Neural progenitor cell (in vitro differentiated cells): ENCODE measurements at places on chromosomes 6 and 20. TPM values are rescaled to one million over a fixed set of nuclear protein-coding genes. Genes with fewer than 3 reads are reported as not detected.

GRCh38 chr20:61205769-61206168, 46.3 kb upstream of the CDH4 start:
- H3K27ac ChIP-seq, result no peak overlapping the region
- H3K4me3 ChIP-seq, result no peak overlapping the region
- H3K4me1 ChIP-seq, result no peaks in the 10 kb centered on the region

Gene ABHD16B
- not detected in 2 replicates for total RNA-seq

Gene SEC63
- total RNA-seq, result 15.9 and 20.7 TPM in 2 replicates

Gene HDGFL1
- total RNA-seq, result not detected in 2 replicates

Gene LMBRD1
- 24.8 and 41.1 TPM in 2 replicates for total RNA-seq

GRCh38 chr20:63345328-63346100, 15.6 kb downstream of the CHRNA4 start:
- H3K36me3 ChIP-seq, result no peaks in the 10 kb centered on the region
- H3K4me3 ChIP-seq, result no peak overlapping the region
- H3K27ac ChIP-seq, result no peak overlapping the region

Gene TGM3
- 0.31 TPM in 1 of 2 replicates, not detected in the other for total RNA-seq

Gene TMC2
- not detected in 2 replicates for total RNA-seq

Gene LY6G6C
- total RNA-seq, result not detected in 2 replicates

Gene SLC18B1
- 4.2 and 5.1 TPM in 2 replicates for total RNA-seq

DNA sequence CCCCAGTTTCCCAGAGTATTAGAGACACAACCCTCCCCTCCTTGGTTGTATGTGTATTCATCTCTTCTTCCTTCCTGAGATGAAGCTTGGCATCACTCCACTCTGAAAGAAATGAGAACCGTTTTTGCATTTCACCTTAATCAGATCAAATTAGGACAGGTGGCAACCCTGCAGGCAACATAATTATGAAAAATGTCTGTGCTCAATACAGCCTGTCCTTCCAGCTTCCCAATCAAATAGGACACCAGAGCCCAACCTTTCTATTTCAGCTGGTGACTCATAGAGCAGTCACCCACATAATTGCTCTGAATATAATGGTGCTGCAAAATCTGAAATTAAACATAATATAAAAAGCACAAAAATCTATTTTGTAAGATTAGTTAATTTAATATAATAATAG, 310.2 kb upstream of the AGPAT4 start:
- no peaks in the 10 kb centered on the region for H3K36me3 ChIP-seq
- H3K4me3 ChIP-seq, result no peak overlapping the region
- H3K27ac ChIP-seq, result no peak overlapping the region
- H3K27me3 ChIP-seq, result no peaks in the 10 kb centered on the region

DNA sequence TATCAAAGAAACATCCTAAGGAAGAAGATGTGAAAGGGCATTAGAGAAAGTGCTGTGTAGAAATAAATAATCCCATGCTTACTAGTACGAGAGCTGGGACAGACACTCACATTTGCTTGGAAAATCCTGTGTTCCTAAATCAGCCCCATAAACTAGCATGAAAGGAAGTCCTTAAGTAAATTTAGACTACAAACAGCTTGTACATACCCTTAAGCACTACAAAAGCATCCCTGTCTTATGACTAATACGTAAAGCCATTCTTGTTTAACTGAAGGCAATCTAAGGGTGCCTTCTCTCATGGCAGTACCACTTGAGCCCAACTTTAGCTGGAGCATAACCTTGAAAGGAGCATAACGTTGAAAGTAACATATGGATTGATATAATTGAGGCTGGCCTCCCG, 15.4 kb upstream of the FOXQ1 start:
- H3K4me1 ChIP-seq, result no peaks in the 10 kb centered on the region
- DNase-seq, result no peak
- no peak overlapping the region for H3K27ac ChIP-seq
- H3K27me3 ChIP-seq, result peaks cover 7% of the 10 kb centered on the region

DNA sequence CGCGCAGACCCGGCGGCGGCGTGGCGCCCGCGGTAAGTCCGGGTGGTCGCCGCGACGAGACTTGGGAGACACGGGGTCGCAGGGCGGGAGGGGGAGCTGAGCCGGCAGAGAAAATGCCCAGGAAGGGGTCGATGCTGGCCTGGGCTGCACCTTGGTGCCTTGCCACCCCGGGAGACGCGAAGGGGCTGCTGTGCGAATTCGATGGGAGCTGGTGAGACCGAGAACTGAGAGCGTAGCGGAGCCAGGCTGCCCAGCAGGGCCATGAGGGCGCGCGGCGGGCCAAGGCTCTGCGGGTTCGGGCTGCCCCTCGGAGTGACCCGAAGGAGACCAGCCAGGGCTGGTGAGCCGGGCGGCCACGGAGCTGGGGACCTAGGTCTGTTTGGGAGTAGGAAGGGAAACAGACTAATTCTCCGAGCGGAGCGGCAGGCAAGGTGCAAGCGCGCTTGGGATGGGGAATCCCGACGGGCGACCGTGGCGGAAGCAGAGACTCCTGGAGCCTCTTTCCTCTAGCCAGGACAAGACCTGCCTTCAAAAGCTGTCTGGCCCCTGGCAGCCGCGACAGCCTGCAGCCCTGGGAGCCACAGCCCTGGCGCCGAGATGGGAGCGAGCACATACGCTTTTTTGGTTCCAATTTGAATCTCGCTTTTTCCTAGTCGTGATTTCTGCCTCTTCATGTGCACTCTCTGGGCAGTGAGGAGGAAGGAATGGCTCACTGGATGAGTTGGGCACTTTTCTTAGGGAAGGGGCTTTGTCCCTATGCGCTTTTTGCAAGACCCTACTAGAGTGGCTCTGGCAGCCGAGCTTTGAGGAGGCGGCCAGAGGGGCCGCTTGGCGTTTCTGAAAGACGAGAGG, 691 bp downstream of the SYNDIG1 start:
- peaks cover 16% of the 10 kb centered on the region for H3K4me1 ChIP-seq
- DNase-seq, result peak; percentile 59
- peaks cover 49% of the 10 kb centered on the region for H3K27me3 ChIP-seq
- H3K36me3 ChIP-seq, result no peaks in the 10 kb centered on the region
- peak overlapping the region; percentile 90 for H3K4me3 ChIP-seq

Gene SEMG1
- not detected in 2 replicates for total RNA-seq

GRCh38 chr20:43189554-43190331, at the start of gene PTPRT:
TSS of gene PTPRT (minus strand) at chr20:43189906. CDS start at chr20:43189733, 173 bp downstream.
- no peak within 1 kb of the TSS for H3K27ac ChIP-seq
- peak; percentile 70 for DNase-seq
- peak within 1 kb of the TSS; percentile 55 for H3K4me3 ChIP-seq

DNA sequence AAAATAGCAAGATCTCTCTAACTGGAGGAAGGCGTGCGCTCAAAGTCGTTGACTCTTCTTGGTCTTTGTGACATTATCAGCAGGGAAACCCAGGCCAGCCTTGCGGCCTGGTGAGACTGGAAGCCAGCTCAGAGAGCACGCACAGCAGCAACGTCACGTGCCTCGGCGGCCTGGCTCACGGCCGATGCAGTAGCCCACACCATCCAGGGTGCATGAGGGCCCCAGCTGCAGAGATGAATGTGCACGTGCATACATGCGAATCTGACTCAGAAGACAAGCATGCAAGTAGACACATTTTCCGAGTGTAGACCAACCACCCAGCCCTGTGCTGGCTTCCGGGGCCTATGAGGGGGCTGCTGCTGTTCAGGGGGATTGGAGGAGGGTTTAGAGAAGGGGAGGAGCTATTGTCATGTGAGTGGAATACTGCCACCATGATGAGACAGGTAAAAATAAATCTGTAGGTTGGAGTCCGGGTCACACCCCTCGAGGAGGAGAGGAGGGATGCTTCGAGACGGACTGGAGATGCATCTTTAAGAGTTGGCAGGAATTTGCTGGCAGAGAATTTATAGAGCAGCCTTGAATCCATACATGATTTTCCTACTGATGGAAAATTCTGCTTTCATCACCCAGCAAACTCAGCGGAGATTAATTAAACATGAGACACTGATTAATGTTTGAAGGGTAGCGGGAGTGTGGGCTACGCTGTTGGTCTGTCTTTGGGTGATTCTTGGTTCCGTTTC, 388.2 kb downstream of the CDH4 start:
- no peak overlapping the region for H3K4me3 ChIP-seq
- H3K4me1 ChIP-seq, result peaks cover 15% of the 10 kb centered on the region
- DNase-seq, result no peak
- H3K27me3 ChIP-seq, result no peaks in the 10 kb centered on the region
- no peaks in the 10 kb centered on the region for H3K36me3 ChIP-seq
- no peak overlapping the region for H3K27ac ChIP-seq

DNA sequence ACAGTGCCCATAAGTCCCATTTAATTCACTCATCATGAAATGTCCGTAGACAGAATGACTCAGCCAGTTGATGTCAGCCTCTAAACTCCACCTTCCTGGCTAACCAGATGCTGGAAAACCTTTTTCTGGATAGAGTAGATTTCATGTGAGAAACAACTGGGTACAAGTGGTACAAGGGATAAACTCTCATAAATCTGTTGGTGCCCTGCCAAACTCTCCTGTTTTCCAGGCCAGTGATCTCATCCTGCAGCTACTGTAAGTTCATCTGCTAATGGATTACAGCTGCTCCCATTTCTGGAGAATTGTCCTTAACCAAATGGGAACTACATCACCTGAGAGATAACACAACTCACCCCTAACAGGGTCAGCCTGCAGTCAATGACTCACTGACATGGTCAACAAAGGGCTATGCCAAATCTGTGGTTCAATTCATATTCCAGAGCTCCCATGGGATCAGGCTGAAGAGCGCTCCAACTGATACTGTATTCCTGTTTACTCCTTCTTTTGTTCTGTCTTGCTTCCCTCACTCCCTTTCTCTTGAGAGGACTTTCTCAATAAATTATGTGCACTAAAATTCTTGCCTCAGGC, 210.1 kb upstream of the HDDC2 start:
- H3K27me3 ChIP-seq, result no peaks in the 10 kb centered on the region
- DNase-seq, result no peak
- no peak overlapping the region for H3K4me3 ChIP-seq
- no peak overlapping the region for H3K27ac ChIP-seq

- H3K4me1 ChIP-seq, result peaks cover 17% of the 10 kb centered on the region
- no peak for DNase-seq
- H3K36me3 ChIP-seq, result no peaks in the 10 kb centered on the region
These were observed 37.7 kb downstream of the PDRG1 start for GRCh38 chr20:31914170-31914569.

Gene ENTPD6
- 32.3 and 60.1 TPM in 2 replicates for total RNA-seq

GRCh38 chr6:37021356-37022129, 16.1 kb downstream of the FGD2 start:
- H3K4me3 ChIP-seq, result no peak overlapping the region
- H3K36me3 ChIP-seq, result no peaks in the 10 kb centered on the region
- DNase-seq, result peak; percentile 73
- peaks cover 7% of the 10 kb centered on the region for H3K4me1 ChIP-seq
- H3K27ac ChIP-seq, result no peak overlapping the region

GRCh38 chr6:154360476-154360875, 3.9 kb upstream of the IPCEF1 start:
- H3K4me3 ChIP-seq, result no peak overlapping the region
- no peaks in the 10 kb centered on the region for H3K27me3 ChIP-seq
- no peak for DNase-seq
- no peaks in the 10 kb centered on the region for H3K4me1 ChIP-seq
- no peaks in the 10 kb centered on the region for H3K36me3 ChIP-seq

Gene CALHM6
- total RNA-seq, result 1.3 TPM in 1 of 2 replicates, not detected in the other

DNA sequence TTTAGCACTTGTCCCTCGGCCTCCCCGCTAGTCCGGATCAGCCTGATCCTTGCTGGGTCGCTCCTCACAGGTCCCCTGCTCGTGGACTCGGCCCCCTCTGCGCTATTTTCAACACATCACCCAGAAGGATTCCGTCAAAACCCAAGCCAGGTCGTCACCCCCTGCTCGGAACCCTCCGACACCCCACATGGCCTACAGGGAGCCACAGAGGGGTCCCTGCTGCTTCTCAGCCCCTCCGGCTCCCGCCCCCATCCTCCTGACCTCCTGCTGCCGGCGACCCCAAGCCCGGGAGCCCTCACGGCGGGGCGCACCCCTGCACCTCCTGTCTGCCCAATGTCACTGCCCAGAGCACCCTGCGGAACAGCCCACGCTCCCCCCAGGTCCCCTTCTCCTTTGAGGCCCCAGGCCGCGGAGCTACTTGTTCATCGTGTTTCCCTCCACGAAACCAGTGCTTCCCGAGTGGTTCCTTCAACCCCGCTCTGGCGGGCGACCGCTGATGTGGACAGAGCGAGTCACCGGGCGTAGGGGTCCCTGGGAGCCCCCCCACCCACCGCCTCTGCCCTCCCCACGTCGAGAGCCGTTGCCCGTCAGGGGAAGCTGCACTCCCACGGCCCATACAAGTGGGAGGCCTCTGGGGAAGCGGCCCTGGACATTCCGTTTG, 638 bp upstream of the MYL9 start:
- H3K27me3 ChIP-seq, result no peaks in the 10 kb centered on the region
- H3K4me3 ChIP-seq, result peak overlapping the region; percentile 65
- peak; percentile 24 for DNase-seq
- H3K27ac ChIP-seq, result no peak overlapping the region
- no peaks in the 10 kb centered on the region for H3K36me3 ChIP-seq
- peaks cover 26% of the 10 kb centered on the region for H3K4me1 ChIP-seq

- no peaks in the 10 kb centered on the region for H3K27me3 ChIP-seq
- peaks cover 7% of the 10 kb centered on the region for H3K4me1 ChIP-seq
- H3K36me3 ChIP-seq, result no peaks in the 10 kb centered on the region
- H3K27ac ChIP-seq, result no peak overlapping the region
These were observed 8.0 kb upstream of the WTAP start for GRCh38 chr6:159719287-159719686.

DNA sequence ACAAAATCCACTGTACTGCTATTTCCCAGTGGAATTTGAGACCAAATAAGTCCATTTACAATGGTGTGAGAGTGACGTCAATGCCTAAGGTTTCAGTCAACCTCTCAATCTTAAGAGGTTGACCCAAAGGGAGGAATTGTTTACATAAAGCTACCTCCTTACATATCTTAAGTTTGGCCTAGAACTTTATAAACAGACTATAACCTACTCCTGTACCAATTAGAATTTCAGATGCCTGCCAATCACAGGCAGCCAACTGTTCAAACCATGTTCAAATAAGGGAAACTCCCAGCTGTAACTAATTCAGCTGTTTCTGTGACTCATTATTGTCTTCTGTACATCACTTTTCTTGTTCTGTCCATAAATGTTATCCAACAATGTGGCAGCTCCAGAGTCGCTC, 14.5 kb downstream of the LGSN start:
- H3K27ac ChIP-seq, result no peak overlapping the region
- no peaks in the 10 kb centered on the region for H3K36me3 ChIP-seq
- H3K4me1 ChIP-seq, result no peaks in the 10 kb centered on the region

Gene PTK6
- total RNA-seq, result not detected in 2 replicates
